ENCODE measurements at places on chromosomes 16 and 17.

GRCh38 chr16:16798504-16798903 is 419.6 kb downstream of the NPIPA7 start:
- no peak for DNase-seq

DNA sequence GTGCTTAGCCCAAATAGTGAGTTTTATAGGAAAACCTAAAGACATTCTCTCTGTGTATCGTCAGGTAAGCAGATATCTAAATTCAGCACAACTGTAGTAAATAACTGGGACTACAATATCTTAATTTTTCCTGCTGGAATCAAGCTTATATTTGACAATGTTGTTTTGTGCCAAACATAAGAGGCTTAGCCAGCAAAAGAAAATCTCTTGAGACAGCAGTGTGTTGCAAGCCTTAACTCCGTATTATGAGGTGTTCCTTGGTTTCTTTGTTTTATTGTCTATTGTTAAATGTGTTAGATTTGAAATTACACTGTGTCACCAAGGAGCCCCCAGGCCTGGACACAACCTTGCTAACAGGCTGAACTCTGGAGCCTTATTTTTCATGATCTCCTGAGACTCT is 1570.6 kb upstream of the GOT2 start:
- no peak for DNase-seq

DNA sequence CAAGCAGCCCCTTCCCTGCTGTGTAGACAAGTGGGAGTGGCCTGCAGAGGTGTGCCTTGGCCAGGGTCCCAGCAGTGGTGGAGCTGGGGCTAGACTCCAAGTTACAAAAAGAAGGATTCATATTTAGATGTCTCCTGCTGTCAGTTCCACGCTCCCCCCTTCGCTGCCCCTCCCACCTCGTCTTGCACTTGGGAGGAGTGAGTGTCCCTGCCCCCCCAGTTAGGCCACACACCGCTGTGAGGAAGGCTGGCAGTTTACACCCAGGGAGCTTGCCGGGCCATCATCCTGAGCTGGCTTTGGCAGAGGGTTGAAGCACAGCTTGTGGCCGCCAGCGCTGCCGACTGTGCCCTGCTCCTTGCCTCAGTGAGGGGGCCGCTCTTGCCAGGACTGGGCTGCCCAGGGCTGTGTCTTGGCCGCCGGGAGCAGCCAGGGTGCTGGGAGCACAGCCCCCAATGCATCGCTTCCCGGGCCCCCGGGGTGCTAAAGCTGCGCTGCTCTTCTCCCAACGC is 44.3 kb downstream of the ELAC2 start:
- no peak for DNase-seq

GRCh38 chr16:2250652-2251295 is 613 bp downstream of the ECI1 start:
- peak; percentile 38 for DNase-seq

DNA sequence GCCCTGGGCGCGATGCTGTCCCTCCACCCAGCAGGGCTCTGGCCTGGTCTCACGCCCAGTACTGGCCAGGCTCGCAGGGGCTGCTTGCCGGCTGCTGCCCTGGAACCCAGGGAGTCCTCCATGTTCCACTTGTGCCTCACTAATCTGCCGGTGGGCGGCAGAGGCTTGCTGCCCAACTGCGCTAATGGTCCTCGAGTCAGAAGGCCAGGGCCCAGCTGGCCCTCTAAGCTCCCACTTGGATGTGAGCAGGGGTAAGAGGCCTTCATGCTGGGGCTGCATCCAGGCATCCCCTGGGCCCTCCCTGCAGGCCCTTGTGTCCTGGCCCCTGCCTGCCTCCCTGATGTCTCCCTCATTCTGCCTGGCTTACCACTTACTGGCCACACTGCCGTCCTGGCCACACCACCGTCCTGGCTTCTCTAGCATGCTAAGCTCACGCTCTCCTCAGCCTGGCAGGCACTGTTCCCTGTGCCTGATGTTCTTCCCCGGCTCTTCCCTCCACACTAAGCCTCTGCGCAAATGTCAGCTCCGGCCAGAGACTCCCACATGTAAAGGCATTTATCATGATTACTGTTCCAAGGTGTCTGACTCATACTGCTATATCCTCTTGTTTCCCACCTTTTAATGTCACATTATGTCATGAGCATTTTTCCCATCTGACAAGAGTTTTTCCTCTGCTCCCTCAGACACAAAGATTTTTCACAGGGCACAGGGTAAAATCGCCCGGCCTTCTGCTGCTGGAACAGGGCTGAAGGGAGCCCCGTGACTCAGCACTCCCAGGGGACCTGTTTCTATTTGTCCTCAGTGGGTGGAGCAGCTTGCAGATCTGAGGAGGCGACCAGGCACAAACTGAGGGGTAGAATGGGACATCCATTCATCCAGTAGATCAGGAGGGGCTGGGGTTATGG is 15.9 kb downstream of the B9D1 start:
- DNase-seq = no peak

- DNase-seq = no peak
Measured at GRCh38 chr17:31433091-31433790, 41.8 kb downstream of the RAB11FIP4 start.

DNA sequence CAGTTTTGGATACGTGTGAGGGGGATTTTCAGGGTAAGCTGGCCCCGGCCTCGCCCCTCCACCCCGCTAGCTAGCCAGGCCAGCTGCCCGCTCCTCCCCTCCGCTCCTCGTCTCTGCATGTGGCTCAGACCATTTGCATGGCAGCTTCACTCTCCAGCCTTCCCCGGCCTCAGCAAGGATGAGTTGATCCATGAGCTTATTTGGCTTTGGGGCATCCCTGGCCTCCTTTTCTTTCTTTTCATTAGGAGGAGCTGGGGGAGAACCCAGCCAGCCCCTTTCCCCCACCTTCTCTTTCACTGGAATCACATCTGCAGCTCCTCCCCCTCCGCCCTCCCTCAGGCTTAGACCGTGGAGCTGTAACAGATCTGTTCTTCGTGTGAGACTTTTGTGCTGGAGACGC is 30.7 kb downstream of the ELAC2 start:
- DNase-seq = no peak

DNA sequence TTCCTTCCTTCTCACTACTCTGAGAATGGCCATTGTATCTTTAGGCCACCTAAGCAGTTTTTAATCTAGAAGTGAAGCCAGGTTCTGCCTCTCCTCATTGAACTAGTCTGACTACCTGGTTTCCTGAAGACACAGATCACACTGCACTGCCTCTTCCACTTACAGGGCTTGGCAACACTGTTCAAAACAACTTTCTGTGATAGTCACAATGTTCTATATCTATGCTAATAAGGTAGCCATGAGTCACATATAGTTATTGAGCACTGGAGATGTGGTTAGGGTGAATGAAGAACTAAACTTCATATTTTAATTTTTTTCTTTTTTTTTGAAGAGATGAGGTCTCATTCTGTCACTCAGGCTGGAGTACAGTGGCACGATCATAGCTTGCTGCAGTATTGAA is 26.9 kb downstream of the RND2 start:
- no peak for DNase-seq

GRCh38 chr17:20224379-20224778 is 215.2 kb downstream of the SPECC1 start:
- DNase-seq = no peak

DNA sequence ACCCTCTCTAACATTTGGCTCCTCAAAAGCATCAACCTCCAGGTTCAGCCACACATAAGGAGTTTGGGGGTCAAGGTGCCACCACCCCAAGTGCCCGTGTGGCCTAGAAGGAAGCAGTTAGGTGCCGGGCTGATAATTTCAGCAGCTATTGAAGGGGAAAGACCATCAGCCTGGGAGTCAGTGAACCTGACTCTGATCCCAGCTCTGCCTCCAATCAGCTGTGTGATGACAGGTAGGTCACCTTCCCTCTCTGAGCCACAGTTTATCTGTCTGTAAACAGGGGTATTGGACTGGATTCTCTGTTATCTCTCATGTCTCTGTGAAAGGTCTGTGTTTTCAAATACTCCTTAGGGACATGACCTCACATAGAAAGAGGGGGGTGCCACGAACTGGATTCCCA is 3.9 kb downstream of the CRHR1 start:
- DNase-seq = no peak

- DNase-seq = no peak
Measured at GRCh38 chr17:78888941-78889518, 14.0 kb downstream of the CEP295NL start.

DNA sequence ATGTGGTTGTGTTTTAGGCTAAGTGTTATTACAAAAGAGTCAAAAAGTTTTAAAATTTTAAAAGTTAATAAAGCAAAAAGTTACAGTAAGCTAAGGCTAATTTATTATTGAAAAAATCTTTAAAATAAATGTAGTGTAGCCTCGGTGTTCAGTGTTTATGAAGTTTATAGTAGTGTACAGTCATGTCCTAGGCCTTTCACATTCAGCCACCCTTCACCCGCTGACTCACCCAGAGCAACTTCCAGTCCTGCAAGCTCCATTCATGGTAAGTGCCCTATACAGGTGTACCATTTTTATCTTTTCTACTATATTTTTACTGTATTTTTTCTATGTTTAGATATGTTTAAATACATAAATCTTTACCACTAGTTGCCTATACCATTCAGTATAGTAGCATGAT is 98.5 kb upstream of the RPRML start:
- DNase-seq = no peak

GRCh38 chr16:55035029-55035428 is 104.4 kb downstream of the IRX5 start:
- peak; percentile 3 for DNase-seq

DNA sequence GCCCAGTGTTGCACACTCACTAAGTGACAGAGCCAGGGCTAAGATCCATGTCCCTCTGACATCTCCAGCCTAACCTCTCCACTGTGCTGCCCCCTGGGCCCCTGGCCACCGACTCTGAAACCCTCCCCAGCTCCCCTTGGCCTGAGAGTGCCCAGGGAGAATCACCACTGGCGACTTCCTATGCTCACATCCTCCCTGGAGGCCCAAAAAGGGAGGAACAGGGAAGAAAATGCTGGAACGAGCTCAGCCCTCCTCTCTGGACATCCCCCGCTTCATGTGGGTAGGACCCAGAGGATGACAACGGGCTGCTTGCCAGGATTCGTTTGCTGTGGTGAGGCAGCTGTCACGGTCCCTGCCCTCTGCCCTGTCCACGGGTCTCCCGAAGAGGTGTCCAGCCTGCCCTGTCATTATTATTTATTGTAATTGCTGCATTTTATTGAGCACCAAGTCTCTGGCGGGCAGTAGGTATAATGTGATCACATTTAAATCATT is 153.5 kb upstream of the RPL38 start:
- DNase-seq = no peak

DNA sequence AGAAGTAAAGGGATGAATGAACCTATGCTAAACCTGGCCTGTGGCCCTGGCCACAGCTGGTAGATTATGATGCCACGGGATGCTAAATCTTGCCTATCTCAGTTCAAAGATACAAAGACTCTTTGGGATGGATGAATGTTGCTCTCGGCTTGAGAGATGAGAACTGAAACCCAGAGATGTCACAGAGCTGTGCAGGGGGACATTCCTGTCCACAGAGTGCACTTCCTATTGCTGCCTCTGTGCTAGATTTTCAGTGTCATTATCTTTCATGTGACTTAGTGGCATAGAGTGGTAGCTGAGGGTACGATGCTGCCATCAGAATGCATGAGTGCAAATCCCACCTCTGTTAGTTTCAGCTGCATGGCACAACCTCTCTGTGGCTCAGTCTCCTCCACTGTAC is 2.3 kb upstream of the MT1M start:
- DNase-seq = no peak

GRCh38 chr17:46774108-46774737 is 44.3 kb downstream of the WNT3 start:
- DNase-seq = no peak

DNA sequence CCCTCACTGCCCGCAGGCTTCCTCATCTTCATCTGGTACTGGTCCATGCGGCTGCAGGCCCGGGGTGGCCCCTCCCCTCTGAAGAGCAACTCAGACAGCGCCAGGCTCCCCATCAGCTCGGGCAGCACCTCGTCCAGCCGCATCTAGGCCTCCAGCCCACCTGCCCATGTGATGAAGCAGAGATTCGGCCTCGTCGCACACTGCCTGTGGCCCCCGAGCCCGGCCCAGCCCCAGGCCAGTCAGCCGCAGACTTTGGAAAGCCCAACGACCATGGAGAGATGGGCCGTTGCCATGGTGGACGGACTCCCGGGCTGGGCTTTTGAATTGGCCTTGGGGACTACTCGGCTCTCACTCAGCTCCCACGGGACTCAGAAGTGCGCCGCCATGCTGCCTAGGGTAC is 4.7 kb upstream of the ADGRG3 start:
- DNase-seq = no peak

DNA sequence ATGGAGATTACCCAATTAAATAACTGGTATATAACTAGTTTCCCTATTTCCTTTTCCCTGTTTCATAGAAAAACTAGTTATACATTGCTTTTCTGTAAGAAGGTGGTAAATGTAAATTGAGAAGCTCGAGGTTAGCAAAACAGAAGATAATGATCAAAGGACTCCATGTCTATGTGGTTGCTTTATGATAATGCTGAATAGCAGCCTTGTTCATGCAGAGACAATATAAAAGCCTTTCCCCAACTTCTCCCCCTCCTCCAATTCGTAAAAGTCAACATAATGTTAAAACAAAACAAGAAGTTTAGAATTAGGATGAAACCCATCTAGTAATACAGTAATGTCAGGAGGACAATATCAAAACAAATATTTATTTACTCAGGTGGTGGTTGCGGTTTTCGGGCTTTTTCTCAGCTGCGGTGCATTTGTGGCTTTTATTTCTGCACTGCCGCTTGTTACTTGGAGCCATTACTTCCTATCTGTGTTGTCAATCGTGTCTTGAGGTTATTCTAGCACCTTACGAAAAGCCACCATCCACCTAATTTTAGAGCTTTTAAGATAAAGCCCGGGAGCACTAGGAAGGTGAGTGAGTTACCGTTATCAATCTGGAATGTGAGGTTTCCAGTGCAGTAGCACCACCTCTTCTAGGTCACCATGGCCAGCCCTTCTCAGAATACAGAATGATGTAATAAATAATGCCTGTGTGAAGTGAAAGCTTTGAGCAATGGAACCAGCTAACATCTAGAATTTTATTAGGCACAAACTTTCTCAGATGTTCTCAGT is 297.5 kb downstream of the CDH13 start:
- DNase-seq = no peak

GRCh38 chr17:57954397-57955182 is 622 bp downstream of the CUEDC1 start:
- no peak for DNase-seq

DNA sequence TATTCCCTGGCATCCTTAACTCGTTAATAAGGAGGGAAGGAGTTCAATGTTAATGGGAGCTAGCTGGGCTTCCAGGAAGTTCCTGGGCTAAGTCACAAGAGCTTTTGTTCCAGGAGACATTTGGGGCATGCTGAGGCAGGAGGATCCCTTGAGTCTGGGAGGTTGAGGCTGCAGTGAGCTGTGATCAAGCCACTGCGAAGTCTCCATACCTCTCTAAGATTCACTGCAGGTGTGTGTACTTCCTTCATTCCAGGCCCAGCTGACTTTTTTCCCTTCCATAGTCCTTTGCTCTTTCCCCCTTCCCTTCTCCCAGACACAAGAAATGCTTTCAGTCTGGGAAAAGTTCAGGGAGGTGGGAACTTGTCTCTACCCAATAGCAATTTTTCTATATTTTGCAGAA is 489.8 kb downstream of the NPIPA7 start:
- DNase-seq = no peak

GRCh38 chr16:4489030-4489429 is 12.8 kb downstream of the HMOX2 start:
- DNase-seq = no peak

GRCh38 chr17:70059071-70059470 is 16.0 kb upstream of the KCNJ16 start:
- DNase-seq = no peak

GRCh38 chr17:17043461-17044271 is 1.4 kb downstream of the MPRIP start:
- DNase-seq = no peak

Measured in stimulated activated CD4-positive, alpha-beta T cell treated with anti-CD3 and anti-CD28 coated beads, Interleukin-12 subunit alpha, Interleukin-12 subunit beta, amount 100 ng/mL, for 48 hours (primary cell).